ENCODE measurements at places on chromosomes 6 and 20.
A peak's percentile ranks its signal among the peaks of the same experiment; 100 is the strongest.

DNA sequence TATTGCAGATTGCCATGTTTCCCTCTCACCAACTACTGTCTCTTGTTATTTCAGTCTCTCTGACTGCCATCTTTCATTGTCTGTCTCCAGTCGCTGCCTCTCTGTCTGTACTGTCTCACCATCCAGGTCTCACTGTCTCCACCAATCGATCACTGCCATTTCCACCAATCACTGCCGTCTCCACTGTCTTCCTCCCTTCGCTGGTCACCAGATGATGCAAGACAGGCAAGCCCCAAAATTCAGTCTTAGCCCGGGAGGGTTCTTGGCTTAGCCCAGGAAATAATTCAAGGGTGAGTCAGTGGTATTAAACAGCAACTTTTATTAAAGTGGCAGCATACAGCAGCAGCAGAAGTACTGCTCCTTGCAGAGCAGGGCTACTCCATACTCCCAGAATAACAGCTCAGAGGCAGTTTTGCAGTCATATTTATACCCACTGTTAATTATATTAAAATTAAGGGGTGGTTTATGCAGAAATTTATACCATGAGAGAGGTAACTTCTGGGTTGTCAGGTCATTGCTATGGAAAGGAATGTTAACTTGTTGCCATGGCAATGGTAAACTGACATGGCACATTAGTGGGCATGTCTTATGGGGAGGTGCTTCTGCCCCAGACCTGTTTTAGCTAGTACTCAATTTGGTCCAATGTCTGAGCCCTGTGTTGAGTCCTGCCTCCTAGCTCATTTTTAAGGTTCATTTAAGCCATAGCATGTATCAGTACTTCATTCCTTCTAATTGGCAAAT is 23.0 kb upstream of the ECHDC1 start:
- H3K4me1 ChIP-seq: peaks cover 2% of the 10 kb centered on the region
- no peaks in the 10 kb centered on the region for H3K36me3 ChIP-seq
- H3K27ac ChIP-seq: peak overlapping the region; percentile 68
- DNase-seq: peak; percentile 92
- no peaks in the 10 kb centered on the region for H3K27me3 ChIP-seq
- H3K4me3 ChIP-seq: peak overlapping the region; percentile 13

- no peak overlapping the region for H3K4me3 ChIP-seq
- DNase-seq: no peak
- H3K27ac ChIP-seq: no peak overlapping the region
Observed at GRCh38 chr20:19668418-19668817, 89.6 kb upstream of the RIN2 start.

DNA sequence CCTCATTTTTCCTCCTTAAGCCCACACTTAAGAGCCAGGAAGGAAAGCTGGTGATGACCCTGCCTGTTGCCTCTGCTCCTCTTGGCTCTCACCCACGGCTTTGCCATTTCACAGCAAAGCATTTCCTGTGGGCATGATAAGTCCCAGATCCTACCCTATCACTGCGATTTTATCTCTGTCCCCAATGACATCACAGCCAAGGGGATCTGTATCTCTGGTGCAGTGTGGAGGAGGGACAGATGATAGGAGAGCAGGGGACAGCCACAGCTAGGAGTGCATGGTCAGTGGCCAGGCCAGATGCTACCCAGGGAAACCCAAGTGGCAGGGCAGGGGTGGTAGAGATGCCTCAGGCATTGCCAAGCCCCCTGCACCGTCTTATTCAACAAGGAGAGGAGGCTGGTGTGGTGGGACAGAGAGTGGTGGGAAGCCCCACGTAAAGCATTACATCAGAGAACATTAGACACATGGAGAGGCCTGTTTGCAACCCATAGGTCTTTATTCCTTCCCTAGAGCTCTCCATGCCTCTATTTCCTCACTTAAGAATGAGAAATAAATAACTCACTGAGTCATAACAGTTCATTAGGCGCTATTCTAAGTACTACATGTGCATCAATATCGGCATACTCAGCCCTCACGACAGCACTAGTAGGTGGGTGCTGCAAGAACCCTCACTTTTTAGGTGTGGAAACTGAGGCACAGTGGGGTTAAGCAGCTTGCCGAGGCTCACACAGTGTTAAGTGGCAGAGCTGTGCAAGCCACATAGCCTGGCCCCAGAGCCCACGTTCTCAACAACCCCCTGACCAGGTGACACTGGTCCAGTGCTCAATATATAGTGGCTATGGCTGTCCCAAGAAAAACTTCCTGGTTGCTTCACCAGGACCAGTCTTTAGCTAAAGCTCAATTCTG is 4.6 kb downstream of the TFEB start:
- peak; percentile 47 for DNase-seq
- H3K36me3 ChIP-seq: no peaks in the 10 kb centered on the region
- H3K27me3 ChIP-seq: no peaks in the 10 kb centered on the region
- peaks cover 51% of the 10 kb centered on the region for H3K4me1 ChIP-seq

DNA sequence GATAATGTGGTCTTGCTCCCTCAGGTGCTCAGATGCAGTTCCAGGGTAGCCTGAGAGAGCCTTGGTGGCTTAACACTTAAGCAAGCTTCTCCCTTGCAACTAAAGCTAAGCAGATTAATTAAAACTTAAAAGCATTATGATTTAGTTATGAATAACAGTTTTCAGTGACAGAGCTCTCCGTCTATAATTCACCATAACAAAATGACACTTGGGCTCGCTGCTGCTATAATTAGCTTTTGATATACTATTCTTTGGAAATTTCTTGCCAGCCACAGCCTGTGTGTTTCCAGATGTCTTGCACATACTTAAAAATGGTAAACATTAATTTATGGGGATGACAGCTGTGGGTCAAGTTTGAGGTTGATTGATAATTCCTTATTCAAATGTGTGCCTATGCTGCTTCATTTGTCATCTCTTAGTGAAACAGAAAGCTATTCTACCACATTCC is 380.5 kb downstream of the TFAP2B start:
- DNase-seq: no peak
- no peak overlapping the region for H3K27ac ChIP-seq
- no peaks in the 10 kb centered on the region for H3K36me3 ChIP-seq
- no peak overlapping the region for H3K4me3 ChIP-seq
- H3K27me3 ChIP-seq: no peaks in the 10 kb centered on the region
- no peaks in the 10 kb centered on the region for H3K4me1 ChIP-seq

GRCh38 chr6:137277971-137278637 is 58.9 kb upstream of the IFNGR1 start:
- H3K27ac ChIP-seq: peak overlapping the region; percentile 26
- H3K4me1 ChIP-seq: peaks cover 2% of the 10 kb centered on the region
- no peaks in the 10 kb centered on the region for H3K27me3 ChIP-seq
- H3K4me3 ChIP-seq: no peak overlapping the region
- peak; percentile 66 for DNase-seq
- no peaks in the 10 kb centered on the region for H3K36me3 ChIP-seq

GRCh38 chr6:30325150-30325872 is 1.4 kb upstream of the TRIM39 start:
- no peaks in the 10 kb centered on the region for H3K27me3 ChIP-seq
- peak; percentile 87 for DNase-seq
- peaks cover 6% of the 10 kb centered on the region for H3K36me3 ChIP-seq
- H3K27ac ChIP-seq: peak overlapping the region; percentile 88
- H3K4me1 ChIP-seq: peaks cover 9% of the 10 kb centered on the region

- DNase-seq: no peak
- H3K27ac ChIP-seq: no peak overlapping the region
- H3K36me3 ChIP-seq: peaks cover 73% of the 10 kb centered on the region
- peaks cover 27% of the 10 kb centered on the region for H3K4me1 ChIP-seq
Observed at GRCh38 chr20:32451682-32452461, 93.7 kb downstream of the ASXL1 start.

- DNase-seq: no peak
- H3K27me3 ChIP-seq: no peaks in the 10 kb centered on the region
- no peak overlapping the region for H3K27ac ChIP-seq
- H3K36me3 ChIP-seq: peaks cover 90% of the 10 kb centered on the region
- no peak overlapping the region for H3K4me3 ChIP-seq
- H3K4me1 ChIP-seq: no peaks in the 10 kb centered on the region
Observed at GRCh38 chr20:38536310-38536709, 44.7 kb upstream of the ADIG start.

DNA sequence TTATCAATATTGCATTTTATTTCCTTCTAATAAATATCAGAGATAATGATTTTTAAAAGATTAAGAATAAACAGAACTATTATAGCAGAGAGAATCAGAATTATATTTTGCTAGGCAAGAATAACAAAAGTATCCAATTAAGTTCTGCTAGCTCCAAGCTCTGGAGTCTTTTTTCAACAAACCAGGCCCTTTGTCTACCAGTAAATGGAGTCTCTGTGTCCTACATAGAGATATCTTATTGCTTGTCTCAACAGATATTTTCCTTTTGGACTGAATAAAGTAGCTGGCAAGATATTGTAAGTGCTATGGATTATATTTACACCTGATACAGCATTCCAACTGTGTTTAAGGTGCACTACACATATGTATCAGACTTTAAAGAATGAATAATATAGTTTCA is 107.1 kb downstream of the DST start:
- H3K27me3 ChIP-seq: no peaks in the 10 kb centered on the region
- H3K36me3 ChIP-seq: peaks cover 63% of the 10 kb centered on the region
- H3K27ac ChIP-seq: no peak overlapping the region
- DNase-seq: no peak

- no peaks in the 10 kb centered on the region for H3K27me3 ChIP-seq
- H3K27ac ChIP-seq: no peak overlapping the region
Observed at GRCh38 chr20:59806578-59806975, 126.9 kb downstream of the SYCP2 start.

- no peak for DNase-seq
- H3K27me3 ChIP-seq: no peaks in the 10 kb centered on the region
- no peak overlapping the region for H3K27ac ChIP-seq
- H3K4me3 ChIP-seq: no peak overlapping the region
Observed at GRCh38 chr6:45326698-45327417, 1.3 kb upstream of the RUNX2 start.

DNA sequence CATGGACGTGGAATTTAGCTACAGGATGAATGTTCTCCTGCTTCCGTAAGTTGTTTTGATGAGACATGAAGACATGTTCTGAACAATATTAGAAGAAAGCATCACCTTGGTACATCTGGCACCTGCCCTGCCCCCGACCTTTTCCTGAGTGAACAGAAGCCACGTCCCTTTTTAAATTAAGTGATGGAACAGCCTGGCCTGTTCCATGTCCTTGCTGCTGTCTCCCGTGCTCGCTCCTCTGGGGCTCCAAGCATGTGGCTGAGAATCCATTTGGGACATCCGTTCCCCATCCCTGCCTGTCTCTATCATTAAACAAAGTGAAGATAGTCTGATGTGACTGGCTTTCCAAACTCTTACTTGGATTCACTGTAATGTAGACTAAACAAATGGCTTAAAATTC is 36.4 kb downstream of the ERMARD start:
- H3K27ac ChIP-seq: no peak overlapping the region
- peaks cover 4% of the 10 kb centered on the region for H3K36me3 ChIP-seq
- H3K27me3 ChIP-seq: no peaks in the 10 kb centered on the region
- peaks cover 35% of the 10 kb centered on the region for H3K4me1 ChIP-seq

DNA sequence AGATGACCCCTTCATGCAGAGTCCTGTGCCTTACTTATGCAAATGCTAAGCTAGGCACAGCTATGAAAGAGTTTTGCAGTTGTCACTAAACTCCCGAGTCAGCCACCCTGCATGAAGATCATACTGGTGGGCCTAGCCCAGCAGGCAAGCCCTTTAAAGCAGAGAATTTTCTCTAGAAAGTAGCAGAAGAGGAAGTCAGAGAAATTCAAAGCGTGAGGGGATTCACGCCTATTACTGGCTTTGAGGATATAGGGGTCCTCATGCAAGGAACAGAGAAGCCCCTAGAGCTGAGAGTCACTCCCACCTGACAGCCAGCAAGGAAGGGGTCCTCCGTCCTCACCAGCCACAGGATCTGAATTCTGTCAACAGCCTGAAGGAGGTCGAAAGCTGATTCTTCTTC is 54.6 kb downstream of the MYB start:
- no peaks in the 10 kb centered on the region for H3K27me3 ChIP-seq
- no peaks in the 10 kb centered on the region for H3K4me1 ChIP-seq
- DNase-seq: no peak
- no peaks in the 10 kb centered on the region for H3K36me3 ChIP-seq
- H3K27ac ChIP-seq: no peak overlapping the region
- H3K4me3 ChIP-seq: no peak overlapping the region

Data from mesenchymal stem cell (in vitro differentiated cells and primary cell).